A549 treated with GW870086 at 1 μM for 4 hours (cell line): ENCODE measurements at places on chromosomes 4 and X. TPM values are rescaled to one million over a fixed set of nuclear protein-coding genes. Genes with fewer than 3 reads are reported as not detected.

The BCORL1 gene
- 4.8 to 10.1 TPM (median 9.5 TPM) in 5 replicates for total RNA-seq

The PHOX2B gene
- total RNA-seq: 0.05 TPM in 1 of 5 replicates, not detected in the others

The NSUN7 gene
- total RNA-seq: 0.16 to 0.55 TPM (median 0.45 TPM) in 5 replicates

The GPR50 gene
- total RNA-seq: 0.14 to 0.37 TPM (median 0.14 TPM) in 5 replicates

The CXXC4 gene
- not detected in 5 replicates for total RNA-seq

The JAKMIP1 gene
- total RNA-seq: not detected in 5 replicates

The INTU gene
- total RNA-seq: 1.0 to 1.5 TPM (median 1.1 TPM) in 5 replicates

The TMSB15C gene
- 0.06 to 0.19 TPM (median 0.12 TPM) in 4 of 5 replicates, not detected in the other for total RNA-seq

The SSX3 gene
- not detected in 5 replicates for total RNA-seq

The GPR143 gene
- total RNA-seq: 0.17 to 0.39 TPM (median 0.22 TPM) in 4 of 5 replicates, not detected in the other

The GIMD1 gene
- not detected in 5 replicates for total RNA-seq
